ENCODE measurements at places on chromosomes 7 and 10. TPM values are rescaled to one million over a fixed set of nuclear protein-coding genes. Genes with fewer than 3 reads are reported as not detected.

DNA sequence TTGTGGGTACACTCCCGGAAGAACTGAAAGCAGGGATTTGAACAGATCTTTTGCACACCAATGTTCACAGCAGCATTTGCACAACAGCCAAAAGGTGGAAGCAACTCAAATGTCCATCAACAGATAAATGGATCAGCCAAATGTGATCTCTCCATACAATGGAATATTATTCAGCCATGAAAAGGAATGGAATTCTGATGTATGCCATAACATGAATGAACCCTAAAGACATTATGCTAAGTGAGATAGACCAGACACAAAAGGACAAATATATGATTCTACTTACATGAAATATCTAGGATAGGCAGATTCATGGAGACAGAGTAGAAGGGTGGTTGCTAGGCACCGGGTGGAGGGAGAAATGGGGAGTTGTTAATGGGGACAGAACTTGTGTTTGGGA lies 36.7 kb downstream of the CLEC2L start:
- DNase-seq, result no peak

Gene ASB13
- total RNA-seq, result 17.5 TPM

DNA sequence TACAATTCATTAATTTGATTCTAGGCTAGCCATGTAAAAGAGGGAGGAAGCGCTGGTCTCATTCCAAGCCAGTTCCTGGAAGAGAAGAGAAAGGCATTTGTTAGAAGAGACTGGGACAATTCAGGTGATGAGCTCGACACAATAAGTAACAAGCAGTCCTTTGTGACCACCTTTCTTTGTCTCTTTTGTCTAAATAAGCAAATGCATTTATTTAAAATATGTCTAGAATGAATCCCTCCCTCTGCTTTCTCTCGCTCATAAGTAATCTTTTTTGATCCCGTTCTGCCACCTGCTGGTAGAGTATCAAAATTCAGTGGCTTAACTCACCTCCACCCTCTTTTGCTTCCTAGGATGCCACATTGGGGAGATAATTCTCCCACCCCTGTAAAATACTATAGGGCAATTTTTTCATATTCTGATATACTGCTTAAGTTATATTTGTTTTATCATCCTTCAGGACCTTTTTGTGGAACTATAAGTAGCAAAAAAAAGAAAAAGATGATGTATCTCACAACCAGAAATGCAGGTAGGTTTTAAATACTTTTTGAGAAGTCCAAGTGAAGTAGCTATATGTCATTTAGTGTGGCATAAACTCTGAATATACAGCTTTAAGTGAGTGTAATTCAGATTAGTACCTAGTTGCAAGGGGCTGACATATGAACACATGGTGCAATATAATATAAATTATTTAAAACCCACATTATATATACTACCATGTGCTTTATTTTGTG lies 91.5 kb downstream of the GSDME start:
- peak; percentile 75 for DNase-seq

DNA sequence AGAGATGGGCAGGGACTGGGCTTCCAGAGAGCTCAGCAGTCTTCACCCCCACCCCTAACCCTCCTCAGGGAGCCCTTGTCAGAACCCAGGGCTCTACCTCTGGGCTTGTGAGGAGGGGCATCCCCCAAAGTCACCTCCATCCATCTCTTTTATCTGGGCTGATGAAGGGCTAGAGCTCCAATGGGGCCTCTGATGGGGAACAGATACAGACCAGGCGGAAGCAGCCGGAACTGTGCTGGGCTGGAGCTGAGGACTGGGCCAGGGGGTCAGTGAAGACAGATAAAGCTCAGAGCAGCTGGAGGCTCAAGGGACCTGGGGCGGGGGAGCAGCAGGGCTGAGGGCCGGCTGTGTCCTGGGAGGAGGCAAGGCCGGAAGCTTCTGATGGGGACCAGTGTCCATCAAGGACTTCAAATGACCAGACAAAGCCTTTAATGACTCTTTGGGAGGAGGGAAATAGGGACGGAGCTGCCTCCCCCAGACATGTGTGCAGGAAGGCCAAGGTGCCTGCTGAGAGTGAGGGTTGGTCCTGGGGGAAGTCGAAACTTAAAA lies 10.2 kb downstream of the KAZALD1 start:
- DNase-seq, result no peak

DNA sequence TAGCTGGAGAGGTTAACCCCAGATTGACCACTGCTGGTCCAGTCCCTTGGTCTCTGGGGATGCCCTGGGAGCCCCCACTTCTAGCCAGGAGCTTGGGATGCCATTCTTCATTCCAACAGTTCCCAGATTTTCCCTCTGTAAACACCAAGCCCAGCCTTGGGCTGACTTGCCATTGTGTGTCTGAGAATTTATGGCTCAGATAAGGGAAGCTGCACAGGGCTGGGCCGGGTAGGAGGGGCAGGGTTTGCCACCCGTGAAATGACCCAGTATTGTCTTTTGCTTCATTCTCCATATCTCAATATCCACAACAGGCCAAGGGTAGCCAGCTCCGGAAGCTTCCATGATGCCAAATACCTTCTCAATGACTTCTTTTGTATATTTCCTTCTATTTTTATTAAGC lies 32.1 kb downstream of the AFAP1L2 start:
- DNase-seq, result peak; percentile 56

- no peak for DNase-seq
Measured at GRCh38 chr7:87471473-87471872, 4.0 kb downstream of the ABCB4 start.

GRCh38 chr7:127146746-127147536 lies 105.8 kb downstream of the GRM8 start:
- DNase-seq, result no peak

DNA sequence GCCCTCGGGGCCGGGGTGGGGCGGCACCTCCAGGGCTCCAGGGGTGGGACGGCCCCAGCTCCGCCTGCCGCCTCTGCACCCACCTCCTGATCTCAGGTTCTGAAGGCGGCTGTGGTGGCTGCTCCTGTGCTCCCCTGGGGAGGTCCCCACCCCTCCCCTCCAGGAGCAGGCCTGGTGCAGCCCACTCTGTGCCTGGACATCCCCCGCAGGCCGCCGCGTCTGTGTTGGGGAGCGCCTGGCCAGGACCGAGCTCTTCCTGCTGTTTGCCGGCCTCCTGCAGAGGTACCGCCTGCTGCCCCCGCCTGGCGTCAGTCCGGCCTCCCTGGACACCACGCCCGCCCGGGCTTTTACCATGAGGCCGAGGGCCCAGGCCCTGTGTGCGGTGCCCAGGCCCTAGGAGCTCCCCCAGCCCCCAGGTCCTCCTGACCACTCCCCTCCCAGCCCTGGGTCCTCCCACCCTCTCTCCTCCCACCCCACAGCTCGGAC lies 5.5 kb downstream of the CYP2W1 start:
- DNase-seq, result peak; percentile 41

All from dermis blood vessel endothelial cell (primary cell).